ENCODE measurements at places on chromosomes 2 and 18.

DNA sequence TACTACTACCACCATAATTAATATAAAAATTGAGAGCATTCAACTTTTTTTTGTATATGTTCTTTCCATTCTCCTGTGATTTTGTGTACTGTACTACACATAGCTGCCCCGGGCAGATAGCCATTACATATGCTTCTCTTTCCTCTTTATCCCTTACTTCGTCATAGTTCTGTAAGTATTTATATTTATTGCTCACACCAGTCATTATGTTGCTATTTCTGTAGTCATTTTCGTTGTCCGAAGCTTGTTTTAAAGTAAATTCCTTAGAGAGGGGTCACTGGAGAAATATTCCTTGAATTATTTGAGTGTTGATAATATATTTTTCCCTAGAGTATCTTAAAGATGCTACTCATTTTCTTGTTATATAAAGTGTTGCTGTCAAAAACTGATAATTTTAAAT lies 144.0 kb downstream of the CLIP4 start:
- DNase-seq = no peak

DNA sequence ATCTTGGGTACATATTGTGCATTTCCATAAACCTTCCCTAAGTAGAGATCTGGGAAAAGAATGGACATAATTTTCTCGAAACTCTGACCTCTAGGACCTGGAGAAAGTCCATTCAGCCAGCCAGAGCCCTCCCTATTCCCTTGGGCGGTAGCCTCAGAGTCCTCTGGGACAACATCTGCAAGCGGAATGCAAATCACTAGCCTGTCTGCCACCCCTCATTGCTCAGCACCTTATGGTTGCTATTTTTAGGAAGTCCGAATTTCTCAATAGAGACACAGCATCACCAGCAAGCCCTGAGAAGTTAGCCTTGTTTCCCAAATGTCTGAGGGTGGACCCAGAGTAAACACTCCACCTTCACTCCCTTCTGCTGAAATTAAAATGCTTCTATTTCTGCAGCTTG lies 17.6 kb upstream of the CD28 start:
- DNase-seq = no peak

DNA sequence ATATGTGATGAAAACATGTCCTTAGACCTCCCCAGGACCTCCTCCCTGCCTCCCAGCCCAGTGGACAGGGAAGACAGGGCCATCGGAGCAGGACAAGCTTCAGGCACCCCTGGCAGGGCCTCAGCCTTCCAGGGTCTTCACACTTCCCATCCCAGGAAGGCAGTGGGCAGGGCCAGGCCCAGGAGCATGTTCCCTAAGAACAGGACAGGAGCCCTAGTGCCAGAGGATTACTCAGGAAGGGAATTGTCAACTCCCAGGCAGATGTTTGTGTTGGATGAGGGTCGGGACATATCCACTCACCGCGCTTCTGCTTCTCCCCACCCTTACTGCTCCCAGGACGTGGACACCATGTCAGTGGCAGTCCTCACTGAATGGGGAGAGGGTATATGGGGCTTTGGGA lies 138.9 kb downstream of the TNS1 start:
- DNase-seq = no peak

DNA sequence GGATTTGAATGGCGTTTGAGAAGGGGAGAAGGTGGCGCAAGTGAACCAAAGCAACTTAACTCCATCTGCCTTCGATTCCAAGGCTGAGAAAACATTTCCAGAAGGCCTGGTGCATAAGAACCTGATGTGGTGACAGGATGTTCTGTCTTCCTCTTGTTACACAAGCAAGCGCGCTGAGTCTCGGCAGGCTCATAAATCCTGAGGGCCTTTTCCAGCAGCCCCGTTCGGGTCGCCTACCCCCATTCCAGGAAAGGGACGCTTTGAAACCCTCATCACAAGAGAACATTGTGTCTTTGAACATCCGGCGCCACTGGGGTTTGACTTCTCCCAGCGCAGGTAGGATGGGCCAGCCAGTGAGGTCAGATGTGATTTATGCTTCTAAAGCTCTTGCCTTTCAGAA lies 403.5 kb downstream of the SETBP1 start:
- no peak for DNase-seq

DNA sequence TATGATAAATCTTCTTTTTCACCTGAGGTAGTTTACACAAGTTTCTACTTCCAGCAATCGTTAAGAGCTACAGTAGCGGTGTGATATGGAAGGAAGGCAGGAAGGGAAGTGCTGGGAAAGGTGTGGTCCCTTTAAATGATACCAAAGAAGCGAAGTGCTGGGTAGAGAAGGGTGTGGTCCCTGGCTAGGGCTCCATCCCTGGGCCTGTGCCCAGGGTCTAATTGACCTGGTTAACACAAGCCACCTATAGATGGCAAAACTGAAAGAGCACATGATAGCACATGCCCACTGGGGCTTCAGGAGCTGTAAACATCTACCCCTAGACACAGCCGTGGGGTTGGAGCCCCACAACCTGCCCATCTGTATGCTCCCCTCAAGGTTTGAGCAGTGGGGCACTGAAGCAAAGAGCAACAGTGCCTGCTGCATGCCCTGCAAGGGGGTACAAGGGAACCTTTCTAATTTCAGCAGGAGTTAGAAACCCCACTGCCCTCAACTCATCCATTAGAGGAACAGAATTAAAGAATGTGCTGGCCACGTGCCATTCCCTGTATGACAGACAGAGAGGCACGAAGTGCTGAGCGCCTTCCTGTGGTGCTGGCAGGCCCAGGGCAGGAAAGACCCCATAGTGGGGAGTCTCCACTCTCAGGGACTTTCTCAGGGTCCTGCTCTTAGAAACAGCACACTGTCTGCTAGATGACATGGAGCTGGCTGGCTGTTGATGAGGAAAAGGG lies 153.1 kb upstream of the LMAN1 start:
- no peak for DNase-seq

GRCh38 chr2:151827564-151828142 lies 568 bp downstream of the ARL5A start:
- no peak for DNase-seq

DNA sequence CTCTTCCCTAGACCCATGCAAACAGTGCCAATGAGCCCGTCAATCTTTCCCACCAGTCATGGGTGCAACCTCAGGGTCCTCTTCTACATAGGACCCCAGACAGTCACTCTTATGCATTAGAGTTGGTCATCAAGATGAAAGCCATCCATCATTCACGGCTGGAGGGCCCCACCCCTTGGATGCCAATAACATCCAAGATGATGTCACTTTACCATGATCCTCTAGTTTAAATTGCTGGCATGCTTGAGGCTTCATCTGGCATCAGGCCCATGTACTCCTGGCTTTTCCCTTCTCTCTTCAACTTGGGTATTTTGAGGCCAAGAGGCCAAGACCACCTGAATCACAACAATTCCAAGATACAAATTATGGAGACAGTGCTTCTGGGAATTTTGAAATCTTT lies 91.1 kb upstream of the MAPK4 start:
- DNase-seq = no peak

DNA sequence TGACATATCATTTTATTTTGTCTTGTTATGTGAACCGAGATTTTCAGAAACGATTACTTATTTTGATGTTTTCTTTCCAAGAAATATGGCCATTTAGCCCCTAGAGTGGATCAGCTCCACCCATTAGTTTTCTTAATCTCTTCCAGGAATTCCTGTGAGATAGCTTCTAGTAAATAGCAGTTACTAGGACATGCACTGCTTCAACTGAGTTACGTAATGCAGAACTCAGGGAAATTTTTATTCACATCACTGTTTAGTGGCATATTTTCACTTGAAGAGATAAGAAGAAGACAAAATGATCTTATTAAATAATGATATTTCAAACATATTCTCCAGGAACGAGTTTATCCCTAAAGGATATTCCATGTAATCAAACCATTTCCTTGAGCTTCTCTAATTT lies 573.5 kb upstream of the CNTNAP5 start:
- no peak for DNase-seq

- DNase-seq = no peak
Measured at GRCh38 chr2:42288811-42289210, 72.2 kb downstream of the COX7A2L start.

DNA sequence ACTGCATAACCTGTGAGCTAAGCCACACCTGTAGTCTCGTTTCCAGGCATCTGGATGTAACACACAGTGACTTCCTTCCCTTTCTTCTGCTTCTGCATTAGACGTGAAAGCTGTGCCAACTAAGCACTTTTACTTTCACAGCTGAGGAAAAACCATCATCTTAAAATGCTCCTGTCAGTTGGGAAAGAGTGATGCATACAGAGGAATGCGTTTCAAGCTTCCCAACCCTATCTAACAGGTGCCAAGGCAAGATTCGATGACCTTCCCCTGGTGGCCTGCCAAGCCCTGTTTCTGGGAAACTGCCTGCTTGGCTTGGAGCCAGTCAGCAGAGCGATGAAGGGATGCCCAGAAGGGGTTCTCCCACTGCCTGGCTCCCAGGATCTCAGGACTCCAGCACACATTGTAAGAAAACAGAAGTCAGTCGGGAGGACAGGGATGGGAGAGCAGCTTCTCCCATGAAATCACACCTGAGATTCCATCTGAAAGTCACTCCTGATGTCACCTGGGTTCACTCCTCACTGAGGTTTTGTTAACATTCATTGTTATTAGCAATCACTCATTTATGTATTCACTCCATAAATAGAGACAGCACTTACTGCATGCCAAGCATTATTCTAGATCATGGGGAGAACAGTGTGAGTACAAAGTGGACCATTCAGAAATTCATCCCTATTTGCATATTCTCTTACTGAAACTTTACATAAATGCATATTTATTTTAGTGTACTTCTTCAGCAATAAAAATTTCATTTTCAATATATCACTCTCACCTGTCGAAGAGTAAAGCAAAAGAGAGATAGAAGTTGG lies 64.1 kb downstream of the DTNA start:
- DNase-seq = no peak

DNA sequence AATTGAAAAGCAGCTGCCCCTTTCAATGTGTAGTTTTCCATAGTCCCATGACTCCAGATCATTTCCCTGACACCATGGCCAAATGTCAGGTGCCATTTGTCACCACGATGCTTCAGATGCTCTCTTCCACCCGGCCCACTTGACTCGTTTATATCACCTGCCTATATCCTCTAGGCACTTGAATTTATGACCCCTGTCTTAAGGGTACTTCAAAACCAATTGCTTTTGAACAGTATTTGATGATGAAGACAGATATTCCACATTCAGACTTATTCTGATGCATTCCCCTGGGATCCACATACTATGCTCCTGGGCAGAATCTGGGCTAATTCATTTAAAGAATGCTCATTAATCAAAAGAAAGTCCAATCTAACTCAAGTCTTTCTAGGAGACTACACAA lies 16.9 kb upstream of the RHBDD1 start:
- no peak for DNase-seq

DNA sequence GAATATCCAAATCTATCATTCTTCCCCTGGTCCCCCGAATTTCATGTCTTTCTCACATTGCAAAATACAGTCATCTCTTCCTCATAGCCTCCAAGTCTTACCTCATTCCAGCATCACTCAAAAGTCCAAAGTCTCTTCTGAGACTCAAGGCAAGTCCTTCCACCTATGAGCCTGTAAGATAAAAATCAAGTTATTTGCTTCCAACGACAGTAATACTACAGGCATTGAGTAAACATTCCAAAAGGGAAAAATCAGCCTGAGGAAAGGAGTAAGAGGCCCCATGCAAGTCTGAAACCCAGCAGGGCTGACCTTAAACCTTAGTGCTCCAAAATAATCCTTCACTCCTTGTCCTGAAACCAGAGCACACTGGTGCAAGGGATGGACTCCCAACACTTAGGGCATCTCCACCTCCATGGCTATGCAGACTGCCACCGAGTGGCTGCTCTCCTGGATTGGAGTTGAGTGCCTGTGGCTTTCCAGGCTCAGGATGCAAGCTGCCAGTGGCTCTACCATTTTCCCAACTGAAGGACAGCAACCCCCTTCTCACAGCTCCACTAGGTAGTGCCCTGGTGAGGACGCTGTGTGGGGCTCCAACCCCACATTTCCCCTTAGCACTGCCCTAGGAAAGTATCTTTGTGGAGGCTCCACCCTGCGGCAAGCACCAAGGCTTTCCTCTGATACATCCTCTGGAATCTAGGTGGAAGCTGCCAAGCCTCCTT lies 16.3 kb downstream of the DTNA start:
- DNase-seq = no peak

DNA sequence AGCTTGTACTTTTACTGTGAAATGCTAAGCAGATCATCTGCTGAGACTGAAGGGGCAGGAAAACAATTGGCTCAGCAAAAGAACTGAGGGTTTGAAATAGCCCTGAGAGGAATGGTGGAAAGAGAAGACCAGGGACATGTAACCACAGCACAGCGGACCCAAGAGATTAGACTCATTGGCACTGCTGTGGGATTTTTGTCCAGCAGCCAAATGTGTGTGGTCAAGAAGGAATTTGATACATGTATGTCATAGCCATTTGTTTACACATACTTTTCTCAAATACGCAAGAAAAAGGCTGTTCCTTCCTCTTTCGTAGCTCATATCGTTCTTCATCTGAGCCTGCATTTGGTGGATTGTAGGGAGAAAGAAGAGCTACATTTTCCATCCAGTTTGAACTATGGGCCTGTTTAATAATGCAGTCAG lies 73.8 kb downstream of the TRABD2A start:
- DNase-seq = no peak

DNA sequence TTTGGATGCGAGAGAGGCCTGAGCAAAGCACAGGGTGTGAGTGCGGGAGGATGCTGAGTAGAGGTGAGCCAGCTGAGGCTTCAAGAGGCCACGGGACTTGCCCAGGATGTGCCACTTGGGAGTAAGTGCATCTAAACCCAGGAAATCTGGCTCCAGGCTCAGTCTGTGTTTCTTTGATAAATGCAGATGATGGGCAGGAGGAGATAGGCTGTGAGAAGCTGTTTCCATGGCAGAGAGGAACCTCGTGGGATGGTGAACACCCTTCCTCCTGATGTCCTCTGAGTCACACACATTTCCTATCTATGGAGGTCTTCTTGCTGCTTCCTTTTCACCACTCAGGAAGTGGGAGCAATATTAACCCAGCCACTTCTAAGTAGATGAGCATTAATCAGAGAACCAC lies 38.4 kb upstream of the CELF4 start:
- DNase-seq = no peak

- DNase-seq = no peak
Measured at GRCh38 chr18:76445741-76446232, 49.3 kb downstream of the ZNF516 start.

DNA sequence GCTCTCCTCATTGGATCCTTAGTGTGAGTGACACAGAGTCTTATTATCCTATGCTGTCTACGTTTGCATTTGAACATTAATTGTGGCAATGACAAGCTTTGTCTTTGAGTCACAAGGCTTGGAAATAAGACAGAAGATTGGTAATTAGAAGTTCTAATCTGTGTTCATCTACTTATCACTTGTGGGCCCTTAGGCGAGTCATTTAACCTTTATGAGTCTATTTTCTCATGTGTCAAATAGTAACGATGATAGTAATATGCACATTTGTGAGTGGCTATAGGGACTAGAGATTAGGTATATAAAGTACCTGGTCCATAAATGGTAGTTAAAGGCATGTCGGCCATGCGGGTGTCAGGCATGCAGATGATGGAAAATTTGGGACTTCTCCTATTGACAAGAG lies 105.6 kb upstream of the NABP1 start:
- no peak for DNase-seq
